Epithelial cell of alveolus of lung (primary cell): ENCODE measurements at places on chromosomes 11 and 22. TPM values are rescaled to one million over a fixed set of nuclear protein-coding genes. Genes with fewer than 3 reads are reported as not detected.

NNMT gene
- 292 and 504 TPM in 2 replicates for total RNA-seq

SNX32 gene
- 0.13 and 3.1 TPM in 2 replicates for total RNA-seq

MMP12 gene
- not detected in 2 replicates for total RNA-seq

OR8J1 gene
- not detected in 2 replicates for total RNA-seq

TRIM6 gene
- total RNA-seq = 2.6 and 5.6 TPM in 2 replicates

ANO3 gene
- 0.39 and 0.56 TPM in 2 replicates for total RNA-seq

TRIM51G gene
- not detected in 2 replicates for total RNA-seq

RPL27A gene
- 1,623 and 1,999 TPM in 2 replicates for total RNA-seq

MMP8 gene
- total RNA-seq = under 0.01 TPM in 1 of 2 replicates, not detected in the other

PRR33 gene
- not detected in 2 replicates for total RNA-seq

INPPL1 gene
- 47.1 and 57.1 TPM in 2 replicates for total RNA-seq

DDI1 gene
- total RNA-seq = not detected in 2 replicates

POLR2F gene
- 72.3 and 86.5 TPM in 2 replicates for total RNA-seq

GLYATL1 gene
- 0.26 TPM in 1 of 2 replicates, not detected in the other for total RNA-seq

SCGB1C1 gene
- total RNA-seq = not detected in 2 replicates

MRGPRX3 gene
- total RNA-seq = not detected in 2 replicates

BBOX1 gene
- 0.56 TPM in 1 of 2 replicates, not detected in the other for total RNA-seq

KDM4E gene
- not detected in 2 replicates for total RNA-seq

RIN1 gene
- total RNA-seq = 29.0 and 38.1 TPM in 2 replicates

KRTAP5-11 gene
- not detected in 2 replicates for total RNA-seq

RIMBP3B gene
- total RNA-seq = under 0.01 TPM in 1 of 2 replicates, not detected in the other

APOBEC3H gene
- 0.16 TPM in 1 of 2 replicates, not detected in the other for total RNA-seq

SLN gene
- total RNA-seq = 0.24 TPM in 1 of 2 replicates, not detected in the other

SCUBE1 gene
- total RNA-seq = 0.78 and 2.4 TPM in 2 replicates

CREB3L1 gene
- total RNA-seq = 37.4 and 41.9 TPM in 2 replicates

SLC6A5 gene
- total RNA-seq = not detected in 2 replicates

UPK2 gene
- total RNA-seq = not detected in 2 replicates

HOATZ gene
- under 0.01 TPM in 1 of 2 replicates, not detected in the other for total RNA-seq

CDON gene
- total RNA-seq = 1.3 and 12.1 TPM in 2 replicates

GUCD1 gene
- 97.6 and 110 TPM in 2 replicates for total RNA-seq

OR52E8 gene
- total RNA-seq = not detected in 2 replicates

KIF18A gene
- 6.1 and 14.0 TPM in 2 replicates for total RNA-seq

FIBIN gene
- 40.3 and 48.1 TPM in 2 replicates for total RNA-seq
